Bronchus fibroblast of lung (primary cell): ENCODE measurements at places on chromosomes 7 and 10. TPM values are rescaled to one million over a fixed set of nuclear protein-coding genes. Genes with fewer than 3 reads are reported as not detected.

KCNH2 gene
- total RNA-seq: 0.15 TPM in 1 of 2 replicates, not detected in the other

ALOX5 gene
- not detected in 2 replicates for total RNA-seq

SAMD9 gene
- 2.7 and 3.5 TPM in 2 replicates for total RNA-seq

CHRM2 gene
- total RNA-seq: 3.9 and 4.4 TPM in 2 replicates

LRRC17 gene
- 75.3 and 76.6 TPM in 2 replicates for total RNA-seq

MMD2 gene
- not detected in 2 replicates for total RNA-seq

TRIM73 gene
- total RNA-seq: 0.34 and 0.45 TPM in 2 replicates

NPM3 gene
- 131 and 132 TPM in 2 replicates for total RNA-seq

MKX gene
- 1.0 and 1.2 TPM in 2 replicates for total RNA-seq

PSMA2 gene
- 95.0 and 113 TPM in 2 replicates for total RNA-seq

KCND2 gene
- under 0.01 and 0.17 TPM in 2 replicates for total RNA-seq

RPEL1 gene
- under 0.01 TPM in 1 of 2 replicates, not detected in the other for total RNA-seq

MLXIPL gene
- 0.67 and 2.4 TPM in 2 replicates for total RNA-seq

AKR1C4 gene
- total RNA-seq: not detected in 2 replicates

PVRIG gene
- total RNA-seq: not detected in 2 replicates

ASAH2 gene
- 1.3 and 2.5 TPM in 2 replicates for total RNA-seq

TSPAN15 gene
- under 0.01 and 0.30 TPM in 2 replicates for total RNA-seq

SGCE gene
- total RNA-seq: 56.3 and 57.5 TPM in 2 replicates

WDFY4 gene
- total RNA-seq: not detected in 2 replicates
